RPMI7951 (cell line): ENCODE measurements at places on chromosomes 12 and 14. TPM values are rescaled to one million over a fixed set of nuclear protein-coding genes. Genes with fewer than 3 reads are reported as not detected.

The GPR162 gene
- total RNA-seq: 1.8 and 2.5 TPM in 2 replicates

The AQP6 gene
- total RNA-seq: 0.10 TPM in 1 of 2 replicates, not detected in the other

The GALNT8 gene
- not detected in 2 replicates for total RNA-seq

The SYNDIG1L gene
- total RNA-seq: not detected in 2 replicates

The TESPA1 gene
- under 0.01 TPM in 1 of 2 replicates, not detected in the other for total RNA-seq

The MDGA2 gene
- 0.10 and 0.12 TPM in 2 replicates for total RNA-seq

The CLEC9A gene
- total RNA-seq: not detected in 2 replicates

The RNASE12 gene
- total RNA-seq: not detected in 2 replicates

DNA sequence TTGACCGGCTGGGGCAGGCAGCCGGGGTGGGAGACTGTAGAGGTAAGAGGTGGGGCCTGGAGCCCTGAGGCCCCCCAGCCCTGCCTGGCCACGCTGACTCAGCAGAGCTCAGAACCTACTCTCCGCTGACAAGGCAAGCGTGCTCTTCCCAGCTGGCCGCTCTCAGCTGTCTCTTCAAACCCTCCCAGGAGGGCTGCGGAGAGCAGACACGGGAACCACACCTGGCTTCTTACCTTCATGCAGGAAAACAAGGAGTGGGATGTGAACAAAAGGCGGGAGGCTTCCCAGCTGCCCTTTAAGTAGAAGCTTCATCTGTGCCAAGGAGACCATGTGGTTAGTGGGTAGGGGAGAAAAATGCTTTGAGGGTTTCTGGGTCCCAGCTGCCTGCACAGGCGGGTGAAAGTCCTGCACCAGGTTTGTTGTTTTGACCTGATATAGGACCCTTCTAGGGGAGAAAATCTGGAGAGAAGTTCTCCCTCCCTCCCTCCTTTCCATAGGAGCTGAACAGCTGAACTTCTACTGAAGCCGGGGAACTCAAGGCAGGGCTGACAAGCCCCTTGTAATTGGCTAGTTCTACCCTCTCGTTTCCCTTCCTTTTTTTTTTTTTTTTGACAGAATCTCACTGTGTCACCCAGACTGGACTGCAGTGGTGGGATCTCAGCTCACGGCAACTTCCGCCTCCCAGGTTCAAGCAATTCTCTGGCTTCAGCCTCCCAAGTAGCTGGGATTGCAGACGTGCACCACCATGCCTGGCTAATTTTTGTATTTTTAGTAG is 12.8 kb upstream of the TESC start:
- no peak for DNase-seq

- DNase-seq: no peak
Observed at GRCh38 chr12:123723765-123724164, 11.6 kb downstream of the ATP6V0A2 start.

- DNase-seq: no peak
Observed at GRCh38 chr12:82803201-82803600, 116.5 kb downstream of the TMTC2 start.

GRCh38 chr14:71478542-71478941 is 453.7 kb upstream of the RGS6 start:
- DNase-seq: peak; percentile 68

- DNase-seq: no peak
Observed at GRCh38 chr12:131025939-131026702, 72.4 kb downstream of the ADGRD1 start.

- peak; percentile 95 for DNase-seq
Observed at GRCh38 chr12:5085896-5086295, 42.2 kb downstream of the KCNA5 start.

DNA sequence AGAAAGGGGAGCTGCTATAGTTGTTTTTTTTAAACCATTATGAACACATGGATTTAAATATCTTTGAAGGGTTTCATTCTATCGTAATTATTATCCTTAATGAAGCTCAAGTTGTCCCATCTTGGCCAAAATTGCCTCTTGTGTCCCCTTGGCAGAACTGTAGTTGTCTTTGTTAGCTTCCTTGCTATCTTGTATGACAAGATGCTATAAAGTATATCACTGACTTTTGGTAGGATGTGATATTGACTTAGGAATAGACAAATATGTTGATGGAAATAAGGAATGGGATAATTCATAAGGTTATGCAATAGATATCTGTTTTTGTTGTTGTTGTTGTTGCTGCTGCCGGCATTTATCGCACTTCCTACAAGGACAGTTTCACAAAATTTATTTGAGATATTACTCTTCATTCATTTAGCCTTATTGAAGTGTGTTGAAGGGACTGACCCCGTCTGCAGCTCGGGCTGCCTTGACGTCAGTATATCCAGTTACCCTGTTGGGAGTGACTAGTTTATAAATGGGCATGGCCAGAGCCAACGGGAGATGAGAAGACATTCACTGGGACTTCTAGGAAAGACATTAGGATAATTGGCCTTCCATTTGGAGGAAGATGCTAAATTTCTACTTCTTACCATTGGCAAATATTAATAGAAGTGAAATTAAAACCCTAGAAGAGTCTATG is 26.1 kb upstream of the APOLD1 start:
- peak; percentile 73 for DNase-seq
